ENCODE measurements at places on chromosomes 1 and 21. TPM values are rescaled to one million over a fixed set of nuclear protein-coding genes. Genes with fewer than 3 reads are reported as not detected.
A peak's percentile ranks its signal among the peaks of the same experiment; 100 is the strongest.

The AMIGO1 gene
- 6.2 TPM for polyA plus RNA-seq

The TMCC2 gene
- polyA plus RNA-seq, result 6.3 TPM

The OXCT2 gene
- polyA plus RNA-seq, result 0.85 TPM

The PRR9 gene
- not detected for polyA plus RNA-seq

The LAX1 gene
- 0.27 TPM for polyA plus RNA-seq

The ATP1B1 gene
- polyA plus RNA-seq, result 497 TPM

The DNAH14 gene
- polyA plus RNA-seq, result 22.4 TPM

The LIN28A gene
- polyA plus RNA-seq, result 0.15 TPM

The HCN3 gene
- polyA plus RNA-seq, result 13.9 TPM

The AGMAT gene
- 35.3 TPM for polyA plus RNA-seq

The PDC gene
- 0.35 TPM for polyA plus RNA-seq

The EDARADD gene
- 8.2 TPM for polyA plus RNA-seq

The SNRPE gene
- 275 TPM for polyA plus RNA-seq

The BRINP3 gene
- polyA plus RNA-seq, result 7.6 TPM

The S100A3 gene
- polyA plus RNA-seq, result 0.25 TPM

The CA6 gene
- polyA plus RNA-seq, result 0.12 TPM

The TGFBR3 gene
- 112 TPM for polyA plus RNA-seq

The KIAA1614 gene
- polyA plus RNA-seq, result 7.2 TPM

The OR2G6 gene
- 0.03 TPM for polyA plus RNA-seq

GRCh38 chr1:153728305-153729066, 636 bp downstream of the INTS3 start:
- DNase-seq, result peak; percentile 35

DNA sequence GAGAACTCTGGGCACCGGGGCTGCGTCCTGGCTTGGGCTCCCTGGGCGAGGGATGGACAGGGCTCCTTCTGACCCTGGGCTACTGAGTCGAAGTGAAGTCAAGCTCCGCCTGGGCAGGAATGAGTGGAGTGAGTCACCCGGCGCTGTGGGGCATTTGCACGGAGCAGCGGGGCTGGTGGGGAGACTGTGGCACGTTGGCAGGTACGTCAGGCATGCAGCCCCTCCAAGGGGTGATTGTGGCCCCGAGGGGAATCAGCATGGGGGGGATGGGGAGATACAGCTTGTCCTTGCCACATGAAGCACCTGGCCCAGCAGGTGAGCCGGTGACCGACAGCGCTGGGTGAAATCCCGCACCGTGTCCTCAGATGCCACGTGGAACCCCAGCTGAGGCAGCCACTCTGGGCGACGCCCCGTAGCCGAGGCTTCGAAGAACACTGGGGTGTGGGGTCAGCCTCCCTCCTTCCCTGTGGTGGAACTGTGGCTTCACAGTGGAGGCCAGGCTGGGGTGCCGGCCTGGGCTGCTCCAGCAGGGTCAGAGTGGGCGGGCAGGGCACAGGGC, 62.3 kb downstream of the COL18A1 start:
- DNase-seq, result no peak

- DNase-seq, result no peak
Observed at GRCh38 chr1:155910621-155911121, 478 bp downstream of the RIT1 start.

DNA sequence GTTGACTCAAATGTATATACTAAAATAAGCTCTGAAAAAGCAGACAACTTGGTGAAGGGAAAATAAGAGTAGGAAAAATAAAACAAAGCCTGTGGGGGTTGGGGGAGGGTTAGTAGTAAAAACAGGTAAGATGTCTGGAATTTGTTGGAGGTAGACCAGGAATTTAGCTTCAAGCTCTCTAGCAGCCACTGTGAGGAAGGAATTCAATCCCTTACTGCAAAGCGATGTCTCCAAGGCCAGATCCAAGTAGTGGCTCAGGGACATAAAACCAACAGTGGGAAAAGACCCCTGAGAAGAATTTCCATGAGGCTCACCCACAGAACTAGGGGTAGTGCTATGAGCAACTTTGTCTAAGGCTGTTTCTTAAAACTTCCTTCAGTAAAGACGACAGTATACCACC, 7.8 kb downstream of the ANGPTL7 start:
- no peak for DNase-seq

GRCh38 chr1:209390764-209391163, 192.8 kb upstream of the CAMK1G start:
- no peak for DNase-seq

GRCh38 chr1:22500471-22500870, 48.8 kb downstream of the ZBTB40 start:
- DNase-seq, result no peak

- DNase-seq, result no peak
Observed at GRCh38 chr1:201625226-201625761, 86.4 kb downstream of the NAV1 start.

DNA sequence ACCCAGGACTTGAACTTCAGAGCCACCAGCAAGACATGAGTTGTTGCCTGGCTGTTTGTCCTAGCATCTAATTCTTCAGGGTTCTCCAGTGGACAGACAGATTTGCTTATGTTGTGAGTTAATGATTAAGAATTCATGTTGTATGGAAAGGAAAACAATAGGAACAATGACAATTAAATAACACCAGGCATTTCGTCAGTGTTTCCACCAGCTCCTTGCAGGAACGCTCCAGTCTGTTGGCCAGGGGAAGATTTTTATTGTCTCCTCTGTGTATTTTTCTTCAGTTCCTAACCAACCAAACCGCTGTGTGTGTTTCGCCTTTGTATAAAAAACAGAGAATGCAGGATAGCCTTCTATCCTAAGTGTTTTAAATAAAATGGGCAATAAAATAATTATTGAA, 64.4 kb upstream of the PTGFR start:
- no peak for DNase-seq

DNA sequence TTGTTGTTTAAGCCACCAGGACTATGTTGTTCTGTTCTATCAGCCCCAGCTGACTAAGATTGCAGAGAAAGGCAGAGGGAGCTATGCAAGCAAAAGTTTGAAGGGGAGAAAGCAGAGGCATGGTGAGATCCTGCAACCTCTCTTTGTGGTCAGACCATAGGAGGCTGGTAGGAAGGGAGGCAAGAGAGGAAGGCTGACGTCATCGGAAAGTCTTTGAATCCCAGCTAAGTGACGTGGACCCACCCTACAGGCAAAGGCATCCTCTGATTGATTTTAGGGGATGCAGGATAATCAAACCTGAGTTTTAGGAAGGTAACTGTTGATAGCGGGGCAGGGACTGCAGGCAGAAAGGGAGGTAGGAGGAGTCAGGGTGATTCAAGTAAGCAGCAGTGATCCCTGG, 23.3 kb upstream of the TNNI1 start:
- no peak for DNase-seq

DNA sequence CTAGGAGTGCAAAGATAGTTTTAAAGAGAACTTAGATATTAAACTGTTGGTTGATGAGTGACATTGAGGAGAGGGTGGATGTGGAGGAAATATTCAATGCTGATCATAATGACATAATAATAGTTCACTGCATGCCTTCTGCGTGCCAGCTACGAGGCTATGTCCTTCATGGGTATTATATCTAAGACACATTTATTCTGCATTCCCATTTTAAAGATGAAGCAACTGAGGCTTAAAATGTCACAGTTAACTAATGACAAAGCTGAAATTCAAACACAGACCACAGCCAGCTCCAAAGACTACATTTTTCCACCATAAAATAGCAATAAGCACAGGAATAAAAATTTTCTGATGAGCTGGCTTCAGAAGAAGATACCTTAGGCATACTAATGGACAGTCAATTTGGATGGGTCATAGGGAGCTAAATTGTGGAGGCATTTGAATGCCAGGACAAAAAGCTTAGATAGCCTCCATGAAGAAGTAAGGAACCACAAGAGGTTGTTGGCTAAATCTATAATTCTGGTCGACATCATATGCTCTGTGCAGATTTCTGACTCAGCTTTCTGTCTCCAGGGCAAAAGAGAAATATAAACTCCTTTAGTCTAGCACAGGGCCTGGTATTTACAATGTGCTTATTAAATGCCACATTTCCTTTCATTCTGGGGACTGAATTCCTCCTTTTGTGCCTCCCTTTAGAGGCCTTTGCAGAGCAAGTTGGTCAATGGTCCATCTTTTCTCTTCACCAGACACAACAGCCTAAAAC, 71.2 kb upstream of the NRIP1 start:
- DNase-seq, result no peak

DNA sequence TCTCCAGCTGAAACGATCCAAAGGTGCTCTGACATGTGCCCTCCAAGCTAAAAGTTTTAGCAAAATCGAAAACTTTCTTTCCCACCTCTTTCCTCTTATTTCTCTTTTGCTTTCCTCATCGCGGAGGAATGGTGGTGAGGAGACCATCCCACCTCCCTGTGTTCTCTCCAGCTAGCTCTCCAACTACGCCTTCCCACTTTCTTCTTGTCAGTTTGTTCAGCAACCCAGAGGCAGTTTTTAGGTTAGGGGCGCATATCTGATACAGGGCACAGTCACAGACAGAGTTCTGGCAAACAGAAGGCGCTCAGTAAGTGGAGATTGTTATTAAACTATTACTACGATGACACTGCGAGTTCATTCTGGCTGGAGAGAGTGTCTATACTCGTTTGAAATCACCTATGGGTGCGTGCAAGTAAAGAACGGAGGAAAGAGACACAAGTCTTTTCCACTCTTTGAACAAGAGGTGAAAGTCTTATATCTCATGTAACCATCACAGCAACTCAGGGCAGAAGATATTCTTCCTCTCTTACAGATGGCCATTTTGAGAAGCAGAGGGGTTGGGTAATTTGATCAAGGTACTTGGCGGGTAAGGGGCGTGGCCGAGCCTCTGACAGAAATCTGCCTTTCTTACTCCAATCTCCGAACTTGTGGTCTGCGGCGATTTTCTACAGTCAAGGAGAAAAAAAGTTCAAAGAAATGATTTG, 13.9 kb downstream of the HLX start:
- no peak for DNase-seq

DNA sequence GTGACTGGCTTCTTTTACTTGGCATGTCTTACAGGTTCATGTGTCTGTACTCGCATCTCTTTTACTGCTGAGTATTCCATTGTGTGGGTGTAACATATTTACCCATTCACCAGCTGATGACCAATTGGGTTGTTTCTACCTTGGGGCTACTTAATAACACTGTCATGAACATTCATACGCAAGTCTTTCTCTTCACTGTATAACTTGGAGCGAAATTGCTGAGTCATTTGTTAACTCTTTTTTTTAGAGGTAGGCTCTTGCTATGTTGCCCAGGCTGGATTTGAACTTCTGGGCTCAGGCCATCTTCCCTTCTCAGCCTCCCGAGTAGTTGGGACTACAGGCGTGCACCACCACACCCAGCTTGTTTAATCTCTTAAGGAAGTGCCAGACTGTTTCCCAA, 6.5 kb downstream of the PYCR2 start:
- no peak for DNase-seq

DNA sequence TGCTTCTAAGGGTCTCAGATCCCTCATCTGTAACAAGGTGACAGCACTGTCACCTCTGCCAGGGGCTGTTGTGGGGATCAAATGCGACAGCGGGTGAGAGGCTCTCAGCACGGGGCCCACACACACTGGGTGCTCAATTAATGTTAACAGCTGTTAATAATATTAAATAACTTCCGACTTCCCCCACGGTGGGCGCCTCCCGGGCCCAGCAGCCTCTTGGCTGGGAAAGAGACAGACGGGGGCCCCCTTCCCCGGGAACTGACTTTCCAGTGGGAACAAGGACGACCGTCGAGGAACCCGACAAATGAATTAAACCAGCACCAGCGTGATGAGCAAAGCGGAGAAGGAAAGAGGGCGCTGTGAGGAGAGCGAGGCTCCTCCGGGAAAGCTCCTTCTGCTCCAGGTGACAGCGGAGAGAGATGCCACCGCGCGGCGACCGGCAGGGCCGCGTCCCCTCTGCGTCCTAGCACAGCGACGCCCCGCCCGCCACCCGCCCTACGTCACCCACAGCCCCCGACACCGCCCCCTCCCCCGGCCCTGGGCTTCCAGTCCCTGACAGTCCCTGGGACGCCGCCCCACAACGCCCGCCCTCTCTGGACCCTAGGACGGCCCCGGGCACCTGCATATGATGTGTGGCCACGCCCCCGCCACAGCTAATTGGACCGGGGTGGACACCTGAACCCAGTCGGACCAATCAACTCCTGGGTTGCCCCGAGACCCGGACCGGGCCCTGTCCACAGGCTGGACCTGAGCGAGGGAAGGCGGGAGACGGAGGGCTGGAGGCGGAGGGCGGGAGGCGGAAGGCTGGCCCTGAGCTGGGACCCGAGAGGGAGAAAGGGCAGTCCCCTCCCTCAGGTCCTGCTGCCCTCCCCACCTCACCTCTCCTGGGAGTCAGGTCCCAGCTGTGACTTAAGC, 38.2 kb downstream of the MATN1 start:
- DNase-seq, result peak; percentile 82

DNA sequence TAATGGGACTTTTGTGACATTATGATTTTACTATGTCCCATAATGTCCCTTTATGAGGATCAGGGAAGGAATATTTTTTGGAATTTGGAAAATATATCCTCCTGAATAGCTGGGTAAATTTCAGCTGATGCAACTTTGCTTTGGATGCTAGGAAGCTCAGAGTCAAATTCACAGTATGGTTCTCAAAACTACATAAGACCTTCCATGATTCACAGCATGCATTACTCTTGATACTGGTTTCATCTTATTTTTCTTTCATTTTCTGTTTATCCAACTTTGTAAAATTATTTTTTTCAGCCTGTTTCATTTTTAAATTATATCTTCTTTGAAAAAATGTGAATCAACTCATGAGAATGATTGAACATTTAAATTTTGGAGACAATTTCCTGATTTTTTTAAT, 160.2 kb downstream of the ATP6V1G3 start:
- DNase-seq, result no peak

DNA sequence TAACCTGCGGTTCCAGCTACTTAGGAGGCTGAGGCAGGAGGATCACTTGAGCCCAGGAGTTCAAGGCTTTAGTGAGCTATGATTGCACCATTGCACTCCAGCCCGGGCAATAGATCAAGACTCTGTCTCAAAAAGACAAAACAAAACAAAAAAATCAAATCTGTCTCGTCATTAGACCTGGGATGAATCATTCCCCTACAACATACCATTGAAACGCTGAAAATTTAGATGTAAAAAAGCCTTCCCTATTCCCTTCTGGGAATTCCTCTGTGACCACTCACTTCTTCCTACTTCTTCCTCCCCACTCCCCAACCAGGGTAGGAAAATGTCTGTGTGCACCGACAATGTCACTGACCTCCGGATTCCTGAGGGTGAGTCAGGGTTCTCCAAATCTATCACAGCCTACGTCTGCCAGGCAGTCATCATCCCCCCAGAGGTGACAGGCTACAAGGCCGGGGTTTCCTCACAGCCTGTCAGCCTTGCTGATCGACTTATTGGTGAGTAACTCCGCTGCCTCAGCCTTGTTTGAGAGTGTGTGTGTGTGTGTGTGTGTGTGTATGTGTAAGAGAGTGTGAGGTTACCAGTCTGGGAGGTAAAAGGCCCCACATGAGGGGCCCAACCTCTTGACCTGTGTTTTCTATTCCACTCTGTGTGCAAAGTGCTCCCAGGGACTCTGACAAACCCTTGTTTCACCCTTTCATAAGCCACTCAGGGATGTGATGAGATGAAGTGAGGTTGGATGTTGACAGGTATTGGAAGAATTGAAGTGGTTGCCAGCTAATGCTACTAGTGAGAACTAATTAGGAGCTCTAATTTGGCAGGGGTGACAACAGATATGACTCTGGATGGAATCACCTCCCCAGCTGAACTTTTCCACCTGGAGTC, 16.3 kb upstream of the SARS1 start:
- DNase-seq, result no peak

All from left kidney (tissue), 8 donors.